ENCODE measurements at places on chromosomes 12 and 14.
A peak's percentile ranks its signal among the peaks of the same experiment; 100 is the strongest.

DNA sequence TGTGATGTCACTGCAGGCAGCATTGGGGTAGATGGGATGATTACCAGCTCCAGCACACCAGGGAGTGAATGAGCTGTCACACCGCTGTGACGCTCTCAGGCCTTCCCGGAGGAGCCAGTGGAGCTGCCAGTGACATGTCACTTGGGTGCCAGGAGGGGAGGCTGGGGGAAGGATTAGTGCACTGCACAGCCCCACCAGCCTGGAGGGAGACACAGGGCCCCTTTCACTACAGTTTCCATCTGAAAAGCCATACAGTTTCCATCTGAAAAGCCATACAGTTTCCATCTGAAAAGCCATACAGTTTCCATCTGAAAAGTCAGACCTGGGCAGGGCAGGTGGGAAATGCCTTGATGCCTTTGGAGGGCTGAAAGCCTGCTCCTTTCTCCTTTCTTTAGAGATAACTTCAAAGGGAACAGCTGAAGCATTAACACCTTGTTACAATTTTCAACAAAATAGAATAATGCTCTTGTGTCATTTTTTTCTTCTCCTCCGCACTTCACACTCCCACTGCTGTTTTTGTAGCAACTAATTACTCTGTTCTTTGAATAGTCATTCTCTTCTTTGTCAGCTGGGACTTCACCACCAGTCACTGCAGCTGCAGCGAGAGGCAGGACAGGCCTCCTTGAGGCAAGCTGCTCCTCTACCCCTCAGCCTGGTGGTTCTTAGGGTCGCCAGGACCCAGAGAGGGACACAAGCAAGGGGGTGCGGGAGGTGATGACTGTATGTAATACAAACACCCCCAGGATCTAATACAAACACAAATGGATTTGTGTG is 256.9 kb upstream of the RGS6 start:
- no peak overlapping the region for H3K27ac ChIP-seq
- no peaks in the 10 kb centered on the region for H3K27me3 ChIP-seq
- no peak for DNase-seq

GRCh38 chr14:35822501-35822900 is 3.6 kb upstream of the BRMS1L start:
- DNase-seq = no peak
- H3K27me3 ChIP-seq = no peaks in the 10 kb centered on the region
- no peaks in the 10 kb centered on the region for H3K36me3 ChIP-seq
- H3K4me1 ChIP-seq = peaks cover 5% of the 10 kb centered on the region

DNA sequence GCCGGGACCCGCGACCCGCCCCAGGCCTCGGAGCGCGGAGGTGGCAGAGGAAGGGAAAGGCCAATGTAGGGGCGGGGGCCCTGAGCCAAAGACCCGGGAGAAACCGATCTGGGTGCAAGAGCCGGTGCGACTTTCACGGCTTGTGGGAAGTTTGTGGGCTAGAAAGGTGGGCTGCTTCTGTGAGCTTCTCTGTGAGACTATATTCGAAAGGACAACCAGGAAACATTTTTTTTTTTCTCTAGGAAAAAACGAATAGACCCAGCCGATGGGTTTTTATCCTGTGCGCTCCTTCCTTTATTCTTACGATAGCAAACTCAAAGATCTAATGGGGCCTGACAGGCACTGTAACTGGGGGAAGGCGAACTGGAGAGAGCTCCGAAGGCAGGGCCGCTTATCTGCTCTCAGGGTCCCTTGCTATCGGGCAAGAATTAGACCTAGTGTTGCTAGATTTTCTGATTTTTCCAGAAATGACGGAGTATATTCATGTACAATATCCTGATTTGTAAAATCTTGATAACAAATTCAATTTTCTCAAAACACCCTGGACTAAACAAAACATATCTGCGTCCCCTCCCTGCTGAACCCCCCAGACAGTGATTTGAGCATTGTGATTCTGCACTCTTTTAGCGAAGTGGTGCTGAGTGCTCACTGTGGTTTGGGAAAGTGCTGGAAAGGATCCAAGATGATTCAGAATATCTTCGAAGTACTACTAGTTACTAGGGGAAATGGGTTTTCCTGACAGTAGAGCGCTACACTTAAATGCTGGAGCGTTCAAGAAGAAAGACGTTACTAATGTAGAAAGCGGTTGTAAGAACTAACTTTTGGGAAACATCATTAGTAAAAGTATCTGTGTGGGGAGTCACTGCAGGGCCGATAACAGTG is 563 bp upstream of the STXBP6 start:
- H3K36me3 ChIP-seq = no peaks in the 10 kb centered on the region
- H3K27me3 ChIP-seq = no peaks in the 10 kb centered on the region
- peak overlapping the region; percentile 79 for H3K27ac ChIP-seq

GRCh38 chr12:91327889-91328288 is 145.3 kb upstream of the DCN start:
- no peaks in the 10 kb centered on the region for H3K36me3 ChIP-seq
- no peak overlapping the region for H3K27ac ChIP-seq
- no peaks in the 10 kb centered on the region for H3K27me3 ChIP-seq
- peak; percentile 83 for DNase-seq

DNA sequence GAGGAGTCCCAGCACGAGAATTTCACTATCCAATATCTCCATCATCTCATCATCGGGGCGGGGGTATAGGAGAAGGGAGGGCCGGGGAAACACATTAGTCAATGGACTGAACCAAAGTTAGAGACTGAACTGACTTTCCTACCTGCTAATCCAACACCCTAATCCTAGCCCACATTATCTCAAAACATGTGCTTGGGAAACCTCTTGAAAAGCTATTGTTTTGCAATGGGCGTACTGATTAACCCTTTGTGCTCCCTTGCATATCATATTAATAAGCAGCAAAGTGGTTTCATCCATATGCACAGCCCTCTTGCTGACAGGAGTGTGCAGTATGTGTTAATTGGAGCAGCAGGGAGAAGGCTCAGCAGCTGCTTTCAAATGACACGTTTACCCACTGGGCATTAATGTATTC is 125.7 kb upstream of the GRIP1 start:
- H3K36me3 ChIP-seq = no peaks in the 10 kb centered on the region
- H3K27ac ChIP-seq = no peak overlapping the region
- no peak overlapping the region for H3K4me3 ChIP-seq
- no peaks in the 10 kb centered on the region for H3K4me1 ChIP-seq
